ENCODE measurements at places on chromosomes 1 and 21.

DNA sequence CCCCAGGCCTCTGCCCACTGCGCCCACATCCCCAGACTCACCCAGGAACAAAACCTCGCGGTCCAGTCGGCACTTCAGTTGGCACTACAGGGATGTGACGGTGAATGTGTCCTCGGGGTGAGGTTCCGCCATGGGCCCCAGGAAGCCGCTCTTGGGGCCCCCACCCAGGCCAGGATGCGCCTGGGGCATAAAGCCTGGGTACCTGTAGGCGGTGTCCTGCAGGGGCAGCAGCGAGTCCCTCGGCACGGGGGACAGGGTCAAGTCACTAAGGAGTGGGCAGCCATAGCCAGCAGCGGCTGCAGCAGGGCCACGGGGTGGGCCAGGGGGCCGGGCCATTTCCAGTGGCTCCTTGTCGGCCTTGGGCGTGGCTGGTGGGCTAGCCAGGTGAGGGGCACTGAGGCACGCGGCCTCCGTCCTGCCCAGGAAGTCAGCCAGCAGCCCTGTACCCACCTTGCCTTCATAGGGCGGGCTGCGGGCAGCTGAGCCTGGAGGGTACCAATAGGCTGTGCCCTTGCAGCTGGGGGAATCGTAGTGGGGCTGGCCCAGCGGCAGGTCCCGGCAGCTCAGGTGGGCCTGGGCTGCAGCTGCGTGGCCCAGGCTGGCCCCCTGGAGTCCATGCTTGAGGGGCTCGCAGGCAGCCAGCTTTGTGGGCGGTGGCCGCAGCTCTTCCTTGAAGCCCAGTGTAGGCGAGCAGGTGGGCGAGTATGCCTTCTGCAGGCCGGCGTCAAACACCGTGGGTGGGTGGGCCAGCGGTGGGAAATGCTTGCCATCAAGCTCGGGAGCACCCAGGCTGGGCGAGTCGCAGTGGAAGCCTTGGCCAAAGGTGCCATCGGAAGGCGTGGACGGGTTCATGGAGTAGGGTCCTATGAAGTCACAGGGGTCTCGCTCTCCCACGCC lies 56.5 kb downstream of the AHDC1 start:
- no peak for DNase-seq

- no peak for DNase-seq
Observed at GRCh38 chr1:10899490-10900250, 103.2 kb upstream of the CASZ1 start.

- DNase-seq = no peak
Observed at GRCh38 chr1:58823481-58824010, 39.7 kb upstream of the JUN start.

DNA sequence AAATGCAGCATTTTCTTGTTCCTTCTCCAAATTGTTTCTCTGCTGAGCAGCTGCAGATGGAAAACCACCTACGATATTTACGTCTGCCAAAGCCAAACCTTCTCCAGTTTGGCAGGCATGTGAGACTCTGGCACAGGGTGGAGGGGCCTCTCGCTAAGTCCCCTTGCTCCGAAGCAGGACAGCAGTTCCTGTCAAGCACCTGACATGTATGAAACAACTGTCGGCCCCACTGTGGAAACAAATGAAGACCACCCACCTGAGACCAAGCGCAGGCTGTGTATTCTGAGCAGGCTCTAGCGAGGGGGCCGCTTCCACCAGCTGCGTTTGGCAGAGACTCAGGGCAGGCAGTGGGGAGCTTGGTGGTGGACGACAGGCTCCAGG lies 74.7 kb downstream of the RIPK4 start:
- no peak for DNase-seq

- no peak for DNase-seq
Observed at GRCh38 chr1:36351227-36351977, 28.0 kb upstream of the EVA1B start.

GRCh38 chr1:109508001-109508872 lies 1.3 kb downstream of the AMIGO1 start:
- DNase-seq = no peak

DNA sequence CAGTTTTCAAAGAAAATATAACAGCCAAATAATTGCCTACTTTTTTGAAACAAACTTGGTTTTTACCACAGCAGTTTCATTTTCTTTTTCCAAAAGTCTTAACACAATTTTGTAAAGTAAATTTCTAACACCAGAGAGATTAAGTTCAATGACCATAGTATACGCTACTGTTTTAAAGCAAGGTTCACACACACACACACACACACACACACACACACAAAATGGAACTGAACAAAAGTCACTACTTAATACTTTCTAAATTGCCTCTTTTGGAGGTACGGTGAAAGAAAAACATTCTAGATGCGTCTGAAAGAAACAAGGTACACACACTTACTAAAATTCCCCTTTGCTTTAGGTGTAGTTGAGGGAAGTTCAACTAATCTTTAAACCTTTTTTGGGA lies 30.1 kb downstream of the C21orf91 start:
- no peak for DNase-seq

DNA sequence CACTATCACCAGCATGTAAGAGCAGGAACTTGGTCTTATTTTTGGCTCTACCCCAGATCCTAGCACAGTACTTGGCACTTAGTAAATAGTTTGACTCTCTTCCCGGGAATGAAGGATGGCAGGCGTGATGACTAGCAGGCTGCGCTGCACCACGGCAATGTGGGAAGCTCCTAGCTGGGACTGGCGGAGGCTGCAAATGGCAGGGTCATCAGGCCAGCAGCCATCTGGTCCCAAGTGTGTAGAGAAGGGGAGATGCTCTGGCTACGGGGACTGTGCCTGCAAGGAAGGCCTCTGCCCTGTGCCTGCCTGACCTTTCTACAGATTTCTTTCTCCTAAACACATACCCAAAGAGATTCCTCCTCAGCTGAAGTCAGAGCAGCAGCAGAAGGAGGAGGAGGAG lies 95.0 kb downstream of the KCND3 start:
- no peak for DNase-seq

- no peak for DNase-seq
Observed at GRCh38 chr1:177200290-177200689, 29.5 kb downstream of the BRINP2 start.

- no peak for DNase-seq
Observed at GRCh38 chr1:25874635-25875153, 814 bp downstream of the PAQR7 start.

GRCh38 chr1:15738416-15739113 lies 2.5 kb downstream of the SLC25A34 start:
- DNase-seq = no peak

- DNase-seq = no peak
Observed at GRCh38 chr1:15184436-15185241, 31.1 kb downstream of the TMEM51 start.

DNA sequence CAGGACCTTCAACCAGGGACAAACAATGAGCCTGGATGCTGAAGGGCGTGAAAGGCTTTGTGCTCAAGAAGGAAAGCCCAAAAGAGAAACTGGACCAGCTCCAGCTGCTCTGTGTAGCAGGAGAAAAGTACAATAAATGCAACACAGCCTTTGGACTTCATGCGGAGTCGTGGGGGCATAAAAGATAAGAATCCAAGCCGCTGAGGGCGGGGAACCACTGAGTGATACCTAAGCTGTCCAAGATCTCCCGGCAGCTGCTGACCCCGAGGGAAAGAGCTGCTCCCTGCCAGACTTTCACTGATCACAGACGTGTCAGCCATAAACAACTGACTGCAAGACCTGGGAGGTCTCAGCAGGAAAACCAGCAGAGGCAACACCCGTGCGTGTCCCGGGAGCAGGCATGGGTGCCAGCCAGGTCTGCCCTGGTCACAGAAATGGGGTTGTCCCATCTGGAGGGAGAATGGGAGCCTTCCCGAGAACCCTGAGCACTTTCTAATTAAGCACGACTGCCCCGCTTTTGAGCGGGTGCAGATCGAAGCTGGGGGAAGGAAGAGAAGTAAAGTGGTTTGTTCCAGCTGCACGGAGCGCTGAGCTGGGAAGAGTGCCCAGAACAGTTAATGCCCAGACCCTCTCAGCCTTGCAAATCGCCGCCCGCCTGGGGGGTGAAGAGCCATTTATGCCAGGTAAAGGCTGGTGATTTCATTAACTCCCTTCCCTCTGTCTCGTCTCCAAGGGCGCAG lies 68.3 kb upstream of the TARDBP start:
- no peak for DNase-seq

Measured in cerebellar nuclear complex (tissue), 1 donor.